ENCODE measurements at places on chromosomes 13 and 19.

GRCh38 chr19:21586311-21587116 lies 81.1 kb downstream of the ZNF429 start:
- DNase-seq: no peak

DNA sequence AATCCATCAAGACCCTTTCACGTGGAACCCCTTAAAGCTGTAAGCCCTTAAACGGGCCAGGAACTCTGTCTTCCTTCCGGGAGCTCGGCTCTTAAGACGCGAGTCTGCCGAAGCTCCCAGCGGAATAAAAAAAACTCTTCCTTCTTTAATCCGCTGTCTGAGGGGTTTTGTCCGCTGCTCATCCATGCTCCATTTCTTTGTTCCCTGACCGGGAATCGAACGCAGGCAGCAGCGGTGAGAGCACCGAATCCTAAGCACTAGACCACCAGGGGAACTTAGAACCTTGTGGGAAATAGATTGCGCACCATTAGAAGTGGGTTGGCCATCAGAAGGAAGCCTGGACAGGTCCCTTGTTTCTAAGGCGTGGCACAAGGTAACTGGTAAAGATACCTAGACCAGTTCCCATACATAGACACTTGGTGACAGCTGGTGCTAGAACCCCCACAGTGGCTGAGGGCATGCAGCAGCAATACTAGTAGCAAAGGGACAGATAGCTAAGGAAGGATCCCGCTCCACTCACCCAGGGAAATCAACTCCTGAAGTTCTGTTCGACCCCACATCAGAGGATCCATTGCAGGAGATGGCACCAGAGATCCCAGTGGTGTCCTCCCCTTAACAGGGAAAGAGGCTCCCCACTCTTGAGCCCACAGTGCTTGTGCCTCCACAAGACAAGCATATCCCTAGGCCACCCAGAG lies 1.5 kb upstream of the RGCC start:
- DNase-seq: no peak

GRCh38 chr19:29508181-29508580 lies 17.6 kb upstream of the VSTM2B start:
- DNase-seq: no peak

DNA sequence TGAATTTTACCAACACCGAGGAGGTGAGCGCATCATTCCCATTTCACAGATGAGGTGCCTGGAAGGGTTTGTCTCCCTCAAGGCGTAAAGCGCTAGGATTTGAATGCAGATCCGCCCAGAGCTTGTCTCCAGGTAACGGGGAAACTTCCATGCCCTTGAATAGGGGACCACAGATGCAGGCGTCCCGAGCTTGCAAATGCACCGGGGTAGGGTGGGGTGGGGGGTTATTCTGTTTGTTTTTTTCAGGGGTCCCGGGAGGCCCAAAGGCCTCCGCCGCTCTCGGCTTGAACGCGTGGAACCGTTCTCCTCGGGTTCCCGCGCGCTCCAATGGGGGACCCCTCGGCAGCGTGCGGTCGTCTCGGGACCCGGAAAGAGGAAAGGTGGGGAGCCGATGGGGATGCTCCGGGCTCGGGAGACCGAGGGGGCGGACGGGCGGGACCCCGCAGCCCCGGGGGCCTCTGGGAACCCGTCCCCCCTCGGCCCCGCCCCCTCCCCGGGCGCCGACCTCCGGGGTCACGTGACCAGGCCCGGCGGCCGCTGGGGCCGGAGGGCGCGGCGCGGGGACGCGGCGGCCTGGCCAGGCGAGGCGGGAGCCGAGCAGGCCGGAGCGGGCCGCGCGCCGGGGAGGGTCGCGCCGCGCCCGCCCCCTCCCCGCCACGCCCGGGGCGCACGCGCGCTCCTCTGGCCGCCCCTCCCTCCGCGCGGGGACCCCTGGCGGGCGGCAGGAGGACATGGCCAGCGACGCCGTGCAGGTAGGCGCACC lies at the start of gene PKN1:
Gene PKN1, plus strand, starts transcription at position 516 of the 763 bp plus-strand sequence. Its CDS starts 216 bp downstream, at position 732.
- no peak for DNase-seq

DNA sequence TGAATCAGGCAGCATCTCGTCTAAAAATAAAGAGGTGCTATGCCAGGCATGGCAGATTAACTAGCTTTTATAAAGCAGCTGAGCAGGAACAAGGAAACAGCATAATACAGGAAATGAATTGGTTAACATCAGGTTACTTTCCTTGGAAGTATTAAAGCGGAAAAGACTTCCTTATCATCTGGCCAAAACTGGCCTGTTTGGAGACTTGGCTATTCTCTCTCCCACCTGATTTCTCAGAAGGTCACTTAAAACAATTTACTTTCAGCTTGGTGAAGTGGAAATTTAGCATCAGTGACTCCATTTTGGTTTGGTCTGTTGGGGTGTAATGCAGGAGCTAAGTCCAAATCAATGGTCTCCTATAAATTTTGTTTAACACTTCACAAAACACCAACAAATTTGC lies 191.6 kb downstream of the NUFIP1 start:
- DNase-seq: no peak

GRCh38 chr13:75825161-75825560 lies 189.0 kb downstream of the LMO7 start:
- no peak for DNase-seq

GRCh38 chr19:28170066-28170465 lies 1042.9 kb downstream of the UQCRFS1 start:
- DNase-seq: no peak

DNA sequence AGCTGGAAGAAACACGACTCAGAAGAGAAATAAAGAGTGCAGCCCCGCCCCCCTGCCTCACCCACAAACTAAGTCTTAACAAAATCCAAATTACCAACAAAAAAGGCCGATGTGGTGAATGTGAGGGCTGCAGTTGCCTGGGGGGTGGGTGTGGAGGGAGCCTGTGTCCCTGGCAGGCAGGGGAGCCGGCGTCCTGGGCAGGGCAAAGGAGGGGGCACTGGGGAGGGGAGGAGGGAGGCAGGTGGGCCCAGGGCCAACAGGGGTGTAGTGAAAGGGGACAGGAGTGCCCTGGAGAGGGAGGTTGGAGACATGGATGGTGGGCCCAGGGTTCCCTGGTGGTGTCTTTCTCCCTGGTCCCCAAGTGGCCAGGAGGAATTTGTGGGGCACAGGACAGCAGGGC lies 4.0 kb downstream of the IRGC start:
- DNase-seq: no peak

GRCh38 chr13:78012046-78012445 lies 93.4 kb upstream of the EDNRB start:
- no peak for DNase-seq

GRCh38 chr13:30796132-30796572 lies 60.8 kb downstream of the ALOX5AP start:
- DNase-seq: no peak

GRCh38 chr13:31134039-31134711 lies 27.5 kb downstream of the HSPH1 start:
- no peak for DNase-seq

GRCh38 chr13:23752111-23753001 lies 136.8 kb downstream of the MIPEP start:
- no peak for DNase-seq

- DNase-seq: no peak
Measured at GRCh38 chr19:39446365-39447084, 1.1 kb downstream of the SUPT5H start.

GRCh38 chr13:74372511-74372910 lies 238.3 kb upstream of the KLF12 start:
- no peak for DNase-seq

- DNase-seq: no peak
Measured at GRCh38 chr13:104632736-104633135, 1566.5 kb upstream of the SLC10A2 start.

DNA sequence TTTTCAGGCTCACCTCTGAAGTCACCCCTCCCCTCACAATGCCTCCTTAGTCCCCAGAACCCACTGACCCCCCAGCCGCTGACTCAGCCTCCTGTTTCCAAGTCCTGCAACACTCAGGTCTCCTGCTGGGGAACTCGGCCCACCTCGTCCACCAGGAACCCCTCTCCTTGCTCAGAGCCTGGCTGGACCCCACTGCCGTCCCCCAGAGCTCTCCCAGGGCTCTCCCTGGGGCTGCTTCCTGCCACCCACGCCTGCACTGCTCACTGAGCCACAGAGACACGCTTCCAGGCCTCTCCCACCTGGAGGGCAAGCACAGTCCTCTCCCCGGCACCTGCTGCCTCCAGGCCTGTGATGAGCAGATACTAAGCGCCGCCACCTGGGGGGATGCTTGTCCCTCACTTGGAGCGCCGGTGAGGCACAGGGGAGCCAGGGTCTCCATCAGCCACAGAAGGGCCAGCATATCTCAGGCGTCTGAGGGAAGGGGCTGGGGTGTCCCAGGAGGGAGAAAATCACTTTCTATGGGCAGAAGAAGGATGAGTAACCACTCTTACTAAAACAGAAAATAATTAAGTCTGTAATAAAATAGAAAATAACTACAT lies 53.8 kb downstream of the KLF2 start:
- no peak for DNase-seq

DNA sequence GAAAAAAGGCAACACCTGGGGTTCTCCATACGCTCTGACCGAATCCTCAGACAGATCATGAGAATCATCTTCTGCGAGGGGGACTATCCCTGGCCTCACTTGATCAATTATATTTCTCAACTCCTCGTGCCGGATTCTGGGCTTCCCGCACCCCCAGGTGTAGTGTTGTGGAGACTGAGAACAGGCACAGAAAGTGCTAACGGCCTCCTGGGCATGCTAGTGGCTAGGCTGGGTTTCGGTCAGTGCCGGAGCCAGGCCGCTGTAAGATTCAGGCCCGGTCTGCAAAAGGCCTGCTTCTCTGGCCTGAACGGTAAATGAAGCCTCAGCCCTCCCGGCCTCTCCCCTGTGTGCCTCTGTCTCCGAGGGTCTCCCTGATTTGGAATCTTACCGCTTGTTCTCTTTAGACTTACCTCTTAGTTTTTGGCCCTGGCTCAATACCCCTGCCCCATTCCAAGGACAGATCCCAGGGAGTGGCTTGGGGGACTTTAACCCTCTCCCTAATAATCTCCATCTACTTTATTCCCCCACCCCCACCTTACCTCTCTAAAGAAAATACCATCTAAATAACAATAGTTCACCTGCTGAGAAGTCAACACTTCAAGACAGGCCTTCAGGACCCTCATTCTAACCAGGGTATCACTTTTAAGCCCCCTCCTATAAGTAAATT lies 79.0 kb upstream of the MEDAG start:
- DNase-seq: no peak

- DNase-seq: peak; percentile 61
Measured at GRCh38 chr13:43908156-43909126, 28.7 kb downstream of the LACC1 start.

DNA sequence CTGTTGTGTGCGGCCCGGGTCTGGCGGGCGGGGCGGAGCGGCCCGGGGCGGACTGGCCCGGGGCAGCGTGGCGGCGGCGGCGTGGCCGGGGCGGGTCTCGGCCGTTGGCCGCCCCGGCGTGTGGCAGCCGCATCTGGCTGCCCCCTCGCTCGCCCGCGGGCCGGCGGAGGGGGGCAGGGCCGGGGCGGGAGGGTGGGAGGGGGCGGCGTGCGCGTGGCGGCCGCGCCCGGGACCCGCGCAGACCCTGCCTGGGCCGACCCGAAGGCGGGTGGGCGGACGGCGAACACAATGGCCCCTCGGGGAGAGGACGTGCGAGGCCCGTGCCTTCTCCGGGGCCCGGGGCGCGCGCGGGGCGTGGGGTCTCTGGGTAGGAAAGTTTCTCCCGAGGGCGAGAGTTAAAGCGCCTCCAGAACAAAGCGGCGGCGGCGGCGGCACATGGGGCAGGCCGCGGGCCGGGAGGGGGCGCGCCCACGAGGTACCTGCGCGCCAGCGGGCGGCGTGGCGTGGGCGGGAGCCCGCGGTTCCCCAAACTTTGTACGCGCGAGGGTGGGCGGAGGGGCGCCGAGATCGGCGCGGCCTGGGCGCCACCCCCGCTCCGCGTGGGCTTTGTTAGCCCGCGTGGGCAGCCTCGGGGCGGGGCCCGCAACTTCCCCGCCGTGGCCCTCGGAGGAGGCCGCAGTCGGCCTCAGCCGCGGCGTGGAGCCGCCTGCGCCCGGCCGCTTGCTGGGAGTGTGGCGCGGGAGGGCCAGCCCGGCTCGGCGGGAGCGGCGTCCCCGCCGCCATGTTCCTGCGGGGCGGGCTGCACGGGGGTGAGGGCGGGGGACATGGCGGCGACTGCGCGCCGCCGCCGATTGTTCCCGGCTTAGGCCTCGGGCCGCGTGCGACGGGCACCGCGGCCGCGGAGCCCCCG lies 764 bp downstream of the MIR17HG start:
- DNase-seq: no peak

- no peak for DNase-seq
Measured at GRCh38 chr19:18059297-18059696, 27.4 kb downstream of the IL12RB1 start.

- no peak for DNase-seq
Measured at GRCh38 chr13:82292334-82292733, 1589.9 kb downstream of the SLITRK1 start.

DNA sequence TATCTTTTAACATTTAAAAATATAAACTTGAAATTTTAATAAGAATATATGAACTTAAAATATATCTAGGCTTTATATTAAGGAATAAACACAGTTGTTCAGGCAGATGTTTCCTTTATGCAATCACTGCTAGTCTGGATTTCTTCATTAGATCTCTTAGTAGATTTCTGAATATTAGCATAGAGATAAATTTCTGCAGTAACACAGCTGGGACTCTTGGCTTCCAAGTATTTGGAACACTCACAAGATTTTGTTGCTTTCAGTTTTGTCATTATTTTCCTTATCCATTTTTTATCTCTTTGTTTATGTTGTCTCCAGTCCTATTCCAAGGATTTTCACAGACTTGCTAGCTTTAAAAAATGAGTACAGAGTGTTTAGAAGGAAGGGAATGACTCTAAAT lies 857.1 kb downstream of the GPC5 start:
- DNase-seq: no peak

DNA sequence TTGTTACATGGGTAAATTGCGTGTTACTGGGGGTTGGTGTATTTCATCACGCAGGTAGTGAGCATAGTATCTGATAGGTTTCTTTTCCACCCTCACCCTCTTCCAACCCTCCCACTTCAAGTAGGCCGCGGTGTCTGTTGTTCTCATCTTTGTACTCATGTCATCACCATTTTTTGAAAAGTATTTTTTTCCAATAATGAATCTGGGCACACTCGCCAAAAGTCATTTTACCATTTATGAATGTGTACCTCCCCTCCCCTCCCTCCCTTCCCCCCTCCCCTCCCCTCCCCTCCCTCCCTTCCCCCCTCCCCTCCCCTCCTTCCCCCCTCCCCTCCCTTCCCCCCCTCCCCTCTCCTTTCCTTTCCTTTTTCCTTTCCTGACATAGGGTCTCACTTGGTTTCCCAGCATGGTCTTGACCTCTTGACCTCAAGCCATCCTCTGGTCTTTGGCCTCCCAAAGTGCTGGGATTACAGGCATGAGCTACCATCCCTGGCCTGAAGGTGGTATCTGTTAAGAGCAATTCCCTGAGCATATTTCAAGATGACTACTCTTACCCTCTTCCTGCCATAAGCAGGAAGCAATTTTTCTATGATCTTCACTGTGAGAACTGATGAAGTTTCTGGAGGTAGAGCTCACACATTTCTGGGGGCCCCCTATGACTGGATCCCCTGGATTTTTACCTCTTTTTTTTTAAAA lies 15.7 kb downstream of the ZNF627 start:
- no peak for DNase-seq

Data from non-pigmented ciliary epithelial cell (primary cell).